ENCODE measurements at places on chromosomes 4 and X.

GRCh38 chr4:120801137-120801758, 121.3 kb downstream of the PRDM5 start:
- DNase-seq, result no peak

DNA sequence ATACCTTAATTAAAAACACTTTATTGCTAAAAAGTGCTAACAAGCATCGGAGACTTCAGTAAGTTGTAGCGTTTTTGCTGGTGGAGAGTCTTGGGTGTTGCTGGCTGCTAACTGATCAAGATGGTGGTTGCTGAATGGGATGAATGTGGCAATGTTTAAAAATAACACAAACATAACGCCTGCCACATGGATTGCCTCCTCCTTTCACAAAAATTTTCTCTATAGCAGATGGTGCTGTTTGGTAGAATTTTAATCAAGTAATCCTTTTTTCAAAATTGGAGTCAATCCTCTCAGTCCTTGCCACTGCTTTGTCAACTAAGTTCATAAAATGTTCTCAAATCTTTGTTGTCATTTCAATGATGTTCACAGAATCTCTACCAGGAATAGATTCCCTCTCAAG, 466.8 kb upstream of the TECRL start:
- DNase-seq, result no peak

GRCh38 chr4:81737865-81738559, 266.3 kb upstream of the RASGEF1B start:
- no peak for DNase-seq

DNA sequence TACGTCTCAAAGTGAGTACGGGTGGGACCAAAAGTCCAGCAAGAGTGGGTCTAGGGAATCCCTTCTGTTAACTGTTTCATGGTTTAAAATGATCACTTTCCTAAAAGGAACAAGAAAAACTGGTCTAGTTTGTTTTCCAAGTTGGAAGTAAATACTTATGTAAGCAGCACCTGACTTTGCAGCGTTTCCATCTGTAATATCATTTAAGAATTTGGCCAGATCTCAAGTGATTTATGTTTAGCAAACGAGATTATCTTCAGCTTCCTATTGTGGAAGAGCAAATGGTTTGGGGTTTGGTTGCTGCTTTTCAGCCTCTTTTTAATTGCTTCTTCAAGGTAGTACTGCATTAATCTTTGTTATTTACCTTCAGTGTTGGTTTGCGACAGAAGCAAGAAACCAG, 50.4 kb downstream of the FHIP1A start:
- DNase-seq, result no peak

GRCh38 chrX:154515090-154515965, 704 bp downstream of the FAM3A start:
- DNase-seq, result no peak

DNA sequence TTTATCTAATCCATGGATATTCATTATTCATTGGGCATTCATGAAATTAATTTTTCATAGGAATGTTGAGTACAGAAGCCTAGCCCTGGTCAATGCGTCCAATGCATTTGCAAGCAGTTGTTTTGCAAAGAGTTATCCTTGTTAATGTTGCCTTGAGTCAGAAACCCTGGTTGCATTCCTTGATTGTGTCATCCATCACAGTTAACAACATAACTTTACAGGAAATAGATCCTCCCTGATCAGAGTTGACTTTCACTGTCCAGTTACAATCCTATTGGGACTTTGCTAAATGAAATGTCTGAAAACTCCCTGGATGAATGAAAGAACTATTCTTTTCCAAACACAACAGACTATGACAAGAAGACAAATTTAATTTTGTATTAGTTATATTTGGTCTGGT, 924.3 kb upstream of the SLIT2 start:
- DNase-seq, result no peak

DNA sequence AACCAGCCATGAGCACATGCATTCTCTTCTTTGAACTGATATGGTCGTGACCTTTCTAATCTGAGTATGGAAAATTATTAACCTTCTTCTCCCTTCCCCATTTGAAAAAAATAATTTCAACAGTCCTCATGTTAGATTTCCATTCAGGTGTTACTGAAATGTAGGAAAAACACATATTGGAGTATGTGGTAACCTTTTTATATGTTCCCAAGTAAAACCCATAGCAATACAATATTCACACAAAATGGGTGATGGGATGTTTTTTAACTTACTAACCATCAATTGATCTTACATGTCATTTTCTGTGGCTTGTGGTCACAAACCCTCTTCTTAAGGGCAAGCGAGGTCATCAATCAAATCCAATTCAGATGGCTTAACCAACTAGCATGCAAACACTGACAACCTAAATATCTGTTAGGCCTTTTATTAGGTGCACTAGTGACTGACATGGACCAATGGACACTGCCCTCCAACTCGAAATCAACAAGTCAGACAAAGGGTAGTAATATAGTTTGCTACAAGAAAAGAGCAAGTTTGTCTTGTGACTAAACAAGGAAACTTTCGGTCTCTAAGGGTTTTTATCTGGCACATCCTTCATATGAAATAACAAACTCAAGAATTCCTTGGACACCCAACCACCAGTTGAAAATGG, 74.3 kb downstream of the CAMK2D start:
- DNase-seq, result no peak

- no peak for DNase-seq
Observed at GRCh38 chr4:183449193-183449882, 4.9 kb downstream of the CDKN2AIP start.

GRCh38 chr4:71290476-71290875, 48.3 kb upstream of the SLC4A4 start:
- no peak for DNase-seq

GRCh38 chrX:153871946-153872878, 13.8 kb downstream of the L1CAM start:
- no peak for DNase-seq

DNA sequence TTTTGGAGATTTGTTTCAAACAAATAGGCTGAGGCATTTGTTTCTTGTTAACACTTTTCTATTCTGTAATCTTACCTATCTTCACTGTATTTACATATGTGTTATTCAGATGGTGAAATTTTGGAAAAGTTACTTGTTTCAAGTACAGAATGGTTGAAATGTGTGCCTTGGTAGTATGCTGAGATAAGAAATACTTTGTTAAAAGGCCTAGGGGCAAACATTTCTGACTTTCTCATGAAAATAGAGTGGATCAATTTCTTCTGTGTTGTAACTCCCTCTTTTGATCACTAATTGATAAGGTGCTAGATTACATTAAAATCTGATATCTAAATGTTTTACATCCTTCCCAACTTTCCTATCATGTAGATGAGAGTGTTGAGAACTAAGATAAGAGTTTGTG, 18.1 kb downstream of the USO1 start:
- no peak for DNase-seq

GRCh38 chr4:43253541-43253940, 361.0 kb downstream of the GRXCR1 start:
- DNase-seq, result no peak

- DNase-seq, result peak; percentile 79
Observed at GRCh38 chr4:184263910-184264732, 46.4 kb upstream of the ENPP6 start.

GRCh38 chr4:8200302-8200975, 1.3 kb downstream of the SH3TC1 start:
- DNase-seq, result no peak

DNA sequence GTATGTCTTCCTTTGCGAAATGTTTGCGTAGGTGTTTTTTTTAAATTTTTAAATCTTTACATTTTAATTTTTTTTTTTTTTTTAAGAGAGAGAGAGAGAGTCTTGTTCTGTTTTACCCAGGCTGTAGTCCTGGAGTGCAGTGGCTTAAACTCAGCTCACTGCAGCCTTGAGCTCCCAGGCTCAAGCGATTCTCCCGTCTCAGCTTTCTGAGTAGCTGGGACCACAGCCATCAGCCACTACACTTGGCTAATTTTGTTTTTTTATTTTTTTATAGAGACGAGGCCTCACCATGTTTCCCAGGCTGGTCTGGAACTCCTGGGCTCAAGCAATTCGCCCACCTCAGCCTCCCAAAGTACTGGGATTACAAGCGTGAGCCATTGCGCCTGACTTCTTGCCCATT, 43.7 kb upstream of the GBA3 start:
- no peak for DNase-seq

DNA sequence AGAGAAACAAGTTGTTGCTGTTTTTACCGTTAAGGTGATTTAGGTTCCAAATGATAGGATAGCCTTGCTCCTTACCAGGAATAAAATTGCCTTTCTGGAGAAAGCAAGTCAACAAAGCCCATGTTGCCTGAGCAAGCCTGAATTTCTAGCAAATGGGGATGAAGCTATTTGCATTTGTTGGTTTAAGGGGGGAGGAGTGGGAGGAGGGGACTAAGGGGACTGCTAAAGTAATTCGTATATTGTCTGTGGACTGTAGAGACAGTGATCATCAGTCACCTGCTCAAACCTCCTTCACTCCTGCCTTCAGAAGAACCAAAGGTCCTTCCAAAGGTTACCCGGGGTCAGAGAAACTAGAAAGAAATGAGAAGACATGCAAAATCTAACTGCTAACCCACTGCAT, 65.8 kb downstream of the SCML2 start:
- DNase-seq, result no peak
